NCI-H774 (cell line): ENCODE measurements at places on chromosomes 4 and X.

- no peak for DNase-seq
Measured at GRCh38 chr4:46270986-46271596, 118.8 kb downstream of the GABRA2 start.

DNA sequence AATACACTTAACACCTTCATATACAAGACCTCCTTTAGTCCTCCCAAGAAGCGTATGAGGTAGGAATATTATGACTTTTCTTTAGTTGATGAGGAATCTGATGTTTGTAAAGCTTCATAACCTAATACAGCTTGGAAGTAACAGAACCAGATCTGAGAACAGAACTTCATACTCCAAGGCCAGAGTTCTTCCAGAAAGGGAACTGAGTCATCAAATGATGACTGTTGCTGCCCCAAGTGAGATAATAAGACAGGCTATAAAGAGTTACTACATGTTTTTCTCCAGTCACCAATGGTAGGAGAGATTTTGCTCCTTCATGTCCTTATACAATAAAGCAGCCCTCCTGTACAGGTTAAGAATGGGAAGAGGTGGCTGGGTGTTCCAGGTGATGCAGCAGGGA, 74.3 kb upstream of the ANXA3 start:
- no peak for DNase-seq

GRCh38 chr4:6474053-6474568, 1.7 kb upstream of the PPP2R2C start:
- DNase-seq = no peak

- DNase-seq = no peak
Measured at GRCh38 chr4:88600176-88600838, 8.0 kb downstream of the HERC3 start.

GRCh38 chr4:185143601-185143969, 519 bp downstream of the SLC25A4 start:
- DNase-seq = no peak

GRCh38 chrX:132071254-132071653, 48.2 kb downstream of the STK26 start:
- no peak for DNase-seq

- DNase-seq = no peak
Measured at GRCh38 chr4:15402974-15403373, 24.9 kb upstream of the C1QTNF7 start.

DNA sequence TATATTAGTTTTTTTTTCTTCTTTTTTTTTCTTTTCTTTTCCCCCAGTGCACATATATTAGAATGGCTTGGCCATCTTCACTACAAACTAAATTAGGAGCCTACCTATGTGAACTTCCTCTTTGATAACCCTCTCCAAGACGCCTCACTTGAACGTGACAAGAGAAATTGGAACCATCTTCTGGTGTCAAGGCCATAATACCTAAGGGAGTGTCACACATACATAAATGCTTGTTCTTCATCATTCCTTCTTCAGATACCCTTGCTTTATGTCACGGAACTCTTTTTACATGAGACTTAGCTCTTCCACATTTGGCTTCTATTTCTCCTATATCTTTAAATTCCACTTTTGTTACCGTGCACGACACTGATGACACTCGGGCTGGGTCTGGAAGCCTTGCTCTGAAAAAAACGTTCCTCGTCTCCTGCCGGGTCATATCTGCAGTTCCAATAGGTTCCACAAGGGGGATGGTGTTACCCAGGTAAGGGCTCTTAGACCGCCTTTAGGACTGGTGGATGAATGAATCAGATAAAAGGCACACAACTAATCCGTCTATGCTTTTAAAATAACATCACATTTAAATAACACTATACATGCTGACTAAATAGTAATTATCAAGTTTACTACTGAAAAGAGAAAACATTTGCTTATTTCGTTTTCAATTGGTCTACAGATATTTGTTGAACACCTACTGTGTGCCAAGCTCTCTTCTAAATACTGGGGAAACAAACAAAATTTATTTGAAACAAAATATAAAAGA, 19.9 kb downstream of the DGAT2L6 start:
- DNase-seq = peak; percentile 5

GRCh38 chrX:81259714-81260395, 58.0 kb downstream of the SH3BGRL start:
- DNase-seq = no peak

DNA sequence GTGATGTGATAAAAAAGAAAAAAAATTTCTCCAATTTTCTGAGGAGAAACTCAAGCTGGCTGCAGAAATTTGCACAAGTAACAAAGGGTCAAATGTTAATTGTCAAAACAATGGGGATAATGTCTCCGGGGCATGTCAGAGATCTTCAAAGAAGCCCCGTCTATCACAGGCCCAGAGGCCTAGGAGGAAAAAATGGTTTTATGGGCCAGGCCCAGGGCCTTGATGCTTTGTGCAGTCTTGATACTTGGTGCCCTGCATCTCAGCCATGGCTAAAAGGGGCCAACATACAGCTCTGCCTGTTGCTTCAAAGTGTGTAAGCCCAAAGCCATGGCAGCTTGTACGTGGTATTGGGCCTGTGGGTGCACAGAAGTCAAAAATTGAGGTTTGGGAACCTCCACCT, 961.0 kb downstream of the FAM133A start:
- no peak for DNase-seq

DNA sequence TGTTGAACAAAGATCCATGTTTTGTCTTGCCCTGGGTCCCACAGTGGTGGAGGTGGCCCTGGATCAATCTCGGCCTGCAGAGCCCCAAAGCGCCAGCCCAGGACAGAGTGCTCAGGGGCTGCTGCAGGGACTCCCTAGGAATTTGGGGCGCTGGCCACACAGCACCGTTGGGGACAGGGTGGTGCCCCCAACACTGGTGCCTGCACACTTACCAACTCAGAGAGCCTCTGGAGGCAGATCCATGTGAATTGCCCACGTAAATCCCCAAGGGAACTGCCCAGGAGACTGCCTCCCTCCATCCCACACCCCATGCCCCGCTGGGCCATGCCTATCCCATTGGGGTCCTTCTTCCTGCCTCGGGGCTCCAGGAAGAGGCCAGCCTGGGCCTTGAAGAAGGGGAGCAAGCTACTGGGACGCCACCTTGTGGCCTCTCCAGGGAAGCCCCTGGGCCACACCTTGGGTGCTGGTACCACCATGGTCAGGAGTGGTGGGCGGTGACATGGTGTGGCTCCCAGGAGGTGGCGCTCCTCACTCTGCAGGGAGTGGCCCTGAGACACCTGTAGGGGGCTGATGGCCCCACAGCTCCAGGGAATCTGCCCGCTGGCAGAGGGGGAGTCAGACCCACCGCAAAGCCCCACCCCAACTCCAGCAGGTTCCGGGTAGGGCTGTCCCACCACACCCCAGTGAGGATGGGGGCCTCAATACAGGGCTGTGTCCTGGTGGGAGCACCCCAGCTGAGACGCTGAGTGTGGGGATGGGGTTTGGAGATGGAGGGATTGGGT, 22.8 kb downstream of the CFAP99 start:
- peak; percentile 31 for DNase-seq

DNA sequence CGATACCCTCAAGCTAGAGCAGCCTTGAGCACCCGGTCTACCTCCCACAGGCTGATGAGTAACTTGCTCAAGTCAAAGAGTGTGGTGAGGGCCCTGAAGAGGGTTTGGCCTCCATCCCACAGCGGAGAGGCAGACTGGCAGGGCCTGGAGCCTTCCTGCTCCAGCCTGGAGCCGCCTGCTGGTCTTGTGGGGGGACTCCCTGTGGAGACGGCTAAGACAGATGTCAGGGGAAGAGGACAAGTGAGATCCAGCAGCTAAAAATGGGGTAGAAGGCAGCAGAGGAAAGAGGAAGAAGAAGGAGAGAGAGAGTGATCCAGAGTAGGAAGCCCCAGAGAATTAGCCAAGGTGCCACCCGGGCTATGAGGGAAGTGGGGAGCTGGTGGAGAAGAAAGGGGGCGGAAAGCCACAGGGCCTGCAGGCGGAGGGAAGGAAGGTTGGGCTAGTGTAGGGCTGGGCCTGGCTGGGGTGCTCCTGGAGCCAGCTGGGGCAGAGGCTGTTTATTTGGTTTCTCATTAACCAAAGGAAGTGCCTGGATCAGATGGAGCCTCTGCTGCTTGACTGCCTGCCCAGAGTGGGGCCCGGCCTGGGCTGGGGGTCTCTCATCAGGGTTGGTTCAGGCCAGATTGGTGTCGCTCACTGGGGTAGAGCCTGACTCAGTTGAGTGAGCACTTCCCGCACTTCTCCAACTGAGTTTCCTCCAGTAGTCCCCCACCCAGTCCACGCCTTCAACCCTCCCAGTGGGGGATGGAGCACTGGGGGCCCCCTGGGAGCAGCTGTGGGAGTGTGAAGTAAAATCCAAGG, 14.2 kb downstream of the EFNB1 start:
- DNase-seq = no peak

GRCh38 chrX:54980334-54980733, 13.7 kb downstream of the PFKFB1 start:
- no peak for DNase-seq

GRCh38 chr4:55343887-55344286, 2.2 kb upstream of the SRD5A3 start:
- no peak for DNase-seq

DNA sequence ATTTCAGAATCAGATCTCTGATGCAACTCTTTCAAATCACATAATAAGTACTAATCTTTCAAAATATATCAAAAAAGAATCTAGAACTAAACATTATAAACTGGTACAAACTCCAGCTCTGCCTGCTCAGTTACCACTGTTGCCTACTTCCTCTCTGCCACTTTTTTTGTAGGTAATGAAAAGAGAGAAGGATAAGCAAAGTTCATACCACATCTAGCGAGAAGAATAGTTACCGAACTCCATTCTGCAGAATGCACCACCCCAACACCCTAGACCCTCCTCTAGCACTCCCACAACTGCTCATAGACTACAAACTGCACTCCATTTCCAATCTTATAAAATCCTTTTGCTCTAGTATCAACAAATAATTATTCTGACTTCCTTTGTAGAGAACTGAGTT, 19.7 kb upstream of the LRBA start:
- DNase-seq = peak; percentile 17

DNA sequence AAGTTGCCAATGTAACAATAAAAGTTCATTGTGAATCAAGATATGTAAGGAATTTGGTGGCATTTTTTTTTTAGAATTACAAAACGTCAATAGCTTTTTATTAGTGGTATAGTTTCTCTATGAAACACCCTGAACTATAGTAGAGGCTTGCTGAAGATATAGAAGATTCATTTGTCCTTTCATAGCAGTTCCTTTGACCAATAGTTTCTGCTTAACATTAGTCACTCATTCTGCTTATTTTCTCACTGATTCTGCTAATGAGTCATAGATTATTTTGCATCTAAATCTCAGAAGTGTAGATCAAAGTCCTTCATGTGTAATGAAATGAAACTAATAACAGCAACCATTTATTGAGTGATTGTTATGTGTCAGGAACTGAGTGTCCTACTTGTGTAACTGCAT, 205.0 kb upstream of the TET2 start:
- no peak for DNase-seq

- DNase-seq = peak; percentile 10
Measured at GRCh38 chr4:6342530-6343293, 73.1 kb downstream of the WFS1 start.

DNA sequence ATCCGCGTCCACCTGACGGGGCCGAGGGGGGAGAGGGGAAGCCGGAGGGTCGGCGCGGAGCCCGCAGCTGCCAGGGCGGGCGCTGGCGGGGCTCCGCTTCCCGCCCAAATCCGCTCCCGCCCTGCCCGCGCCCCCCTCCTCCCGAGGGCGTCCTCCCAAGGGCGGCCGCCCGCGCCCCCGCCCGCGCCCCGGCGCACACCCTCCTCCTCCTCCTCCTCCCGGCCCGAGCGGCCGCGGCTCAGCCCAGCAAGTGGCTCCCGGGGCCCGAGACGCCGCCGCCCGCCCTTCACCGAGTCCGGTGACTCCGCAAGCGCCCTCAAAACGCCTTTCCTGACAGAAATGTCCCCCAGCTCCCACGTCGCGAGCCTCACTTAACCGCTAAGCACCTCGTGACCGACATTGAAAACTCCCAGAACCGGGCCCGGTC, 487 bp downstream of the HMGB2 start:
- peak; percentile 21 for DNase-seq

GRCh38 chr4:2361366-2362265, 56.8 kb downstream of the ZFYVE28 start:
- DNase-seq = no peak

DNA sequence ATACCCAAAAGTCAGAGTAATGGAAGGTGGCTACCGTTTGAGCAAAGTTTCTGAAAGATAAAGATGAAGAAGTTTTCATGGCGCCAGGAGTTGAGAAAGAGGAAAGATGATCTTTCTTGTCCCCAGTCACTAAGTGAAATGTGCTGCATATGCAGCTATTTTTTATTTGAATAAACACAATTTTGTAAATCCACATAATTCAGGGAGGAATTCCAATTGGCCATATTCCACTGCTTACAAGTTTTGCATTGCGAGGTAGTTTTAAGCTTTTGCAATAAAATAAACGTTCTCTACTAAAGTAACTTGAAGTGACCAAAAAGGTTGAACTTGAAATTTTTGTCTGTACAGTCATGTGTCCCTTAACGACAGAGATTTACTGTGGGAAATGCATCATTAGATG, 139.3 kb upstream of the VCX2 start:
- no peak for DNase-seq

- DNase-seq = no peak
Measured at GRCh38 chrX:150038986-150039599, 100.8 kb upstream of the EOLA2 start.

DNA sequence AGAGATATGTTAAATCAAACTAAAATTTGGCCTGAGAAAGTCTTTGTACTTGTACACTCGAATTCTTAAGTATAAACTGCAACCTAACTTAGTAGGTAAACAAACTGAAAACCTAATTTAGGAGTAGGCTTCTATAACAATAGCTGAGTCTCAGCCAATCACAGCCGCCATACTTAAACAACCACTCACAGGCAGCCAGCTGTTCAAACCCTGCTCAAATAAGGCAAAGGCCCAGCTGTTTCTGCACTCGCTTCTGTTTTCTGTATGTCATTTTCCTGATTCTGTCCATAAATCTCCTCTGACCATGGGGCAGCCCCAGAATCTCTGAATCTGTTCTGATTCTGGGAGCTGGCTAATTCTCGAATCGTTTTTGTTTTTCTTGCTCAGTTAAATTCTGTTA, 7.8 kb upstream of the PLS3 start:
- DNase-seq = peak; percentile 15

- DNase-seq = peak; percentile 78
Measured at GRCh38 chrX:136273986-136274385, 22.8 kb upstream of the MAP7D3 start.

DNA sequence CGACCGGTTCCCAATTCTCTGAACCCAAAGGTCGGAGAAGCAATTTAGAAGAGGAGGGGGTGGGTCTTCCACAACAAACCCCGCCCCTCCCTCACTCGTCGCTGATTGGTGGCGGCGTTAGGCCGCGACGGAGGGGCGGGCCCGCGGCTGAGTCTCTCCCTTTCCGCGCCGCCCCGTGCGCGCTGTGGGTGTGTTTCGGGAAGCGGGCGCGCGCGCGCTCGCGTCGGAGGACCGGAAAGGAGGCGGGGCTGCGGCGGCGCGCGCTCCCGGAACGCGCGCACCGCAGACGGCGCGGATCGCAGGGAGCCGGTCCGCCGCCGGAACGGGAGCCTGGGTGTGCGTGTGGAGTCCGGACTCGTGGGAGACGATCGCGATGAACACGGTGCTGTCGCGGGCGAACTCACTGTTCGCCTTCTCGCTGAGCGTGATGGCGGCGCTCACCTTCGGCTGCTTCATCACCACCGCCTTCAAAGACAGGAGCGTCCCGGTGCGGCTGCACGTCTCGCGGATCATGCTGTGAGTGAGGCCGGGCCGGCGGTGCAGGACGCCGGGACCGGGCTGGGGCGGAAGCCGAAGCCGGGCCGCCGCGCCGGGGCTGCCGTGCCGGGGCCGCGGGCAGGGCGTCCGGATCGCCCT, at the start of gene SPCS3:
Gene SPCS3, plus strand, starts transcription at position 263 of the 636 bp plus-strand sequence. Its CDS starts 111 bp downstream, at position 374.
- DNase-seq = peak; percentile 88
